IMR-90 (cell line): ENCODE measurements at places on chromosomes 6 and 20. TPM values are rescaled to one million over a fixed set of nuclear protein-coding genes. Genes with fewer than 3 reads are reported as not detected.

The SCUBE3 gene
- 19.9 and 21.1 TPM in 2 replicates for total RNA-seq

The HLA-DMA gene
- 1.7 and 2.3 TPM in 2 replicates for total RNA-seq

- DNase-seq, result no peak
These were observed 119.7 kb downstream of the PSMB1 start for GRCh38 chr6:170433163-170434116.

DNA sequence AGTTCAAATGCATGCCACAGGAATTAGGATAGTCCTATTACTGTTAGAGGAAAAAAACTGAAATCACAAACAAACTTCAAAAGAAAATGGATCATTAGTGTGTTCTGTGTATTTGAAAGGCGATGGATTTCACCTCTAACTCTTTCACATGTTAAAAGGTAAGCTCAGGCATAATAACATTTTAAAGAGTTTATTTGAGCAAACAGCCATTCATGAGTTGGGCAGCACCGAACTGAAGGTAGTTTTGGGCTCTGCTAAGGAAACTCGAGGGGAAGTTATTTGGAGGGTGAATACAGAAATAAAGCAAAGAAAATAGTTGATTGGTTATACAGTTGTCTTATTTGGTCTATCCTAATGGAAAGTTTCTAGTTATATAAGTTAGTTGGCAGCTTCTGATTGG lies 546.5 kb upstream of the POU3F2 start:
- no peak for DNase-seq

DNA sequence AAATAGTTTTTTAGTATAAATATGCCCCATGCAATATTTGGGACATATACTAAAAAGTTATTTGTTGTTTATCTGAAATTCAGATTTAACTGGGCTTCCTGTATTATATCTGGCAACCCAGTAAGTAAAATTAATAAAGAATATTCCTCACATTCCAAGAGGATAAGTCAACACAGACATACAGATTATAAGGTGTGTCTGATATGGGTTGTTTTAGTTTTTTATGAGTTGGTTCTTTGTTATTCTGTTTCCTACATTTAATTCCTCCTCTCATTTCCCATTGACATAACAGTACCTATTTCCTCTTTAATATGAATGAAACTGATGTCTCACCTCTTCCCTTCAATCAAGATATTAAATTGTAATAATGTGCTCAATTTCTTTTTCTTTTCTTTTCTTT lies 1.7 kb upstream of the PLA2G7 start:
- DNase-seq, result no peak

- no peak for DNase-seq
These were observed 771 bp upstream of the PPP1R3G start for GRCh38 chr6:5084360-5084780.
